NCI-H1092 (cell line): ENCODE measurements at places on chromosomes 12 and 14.

DNA sequence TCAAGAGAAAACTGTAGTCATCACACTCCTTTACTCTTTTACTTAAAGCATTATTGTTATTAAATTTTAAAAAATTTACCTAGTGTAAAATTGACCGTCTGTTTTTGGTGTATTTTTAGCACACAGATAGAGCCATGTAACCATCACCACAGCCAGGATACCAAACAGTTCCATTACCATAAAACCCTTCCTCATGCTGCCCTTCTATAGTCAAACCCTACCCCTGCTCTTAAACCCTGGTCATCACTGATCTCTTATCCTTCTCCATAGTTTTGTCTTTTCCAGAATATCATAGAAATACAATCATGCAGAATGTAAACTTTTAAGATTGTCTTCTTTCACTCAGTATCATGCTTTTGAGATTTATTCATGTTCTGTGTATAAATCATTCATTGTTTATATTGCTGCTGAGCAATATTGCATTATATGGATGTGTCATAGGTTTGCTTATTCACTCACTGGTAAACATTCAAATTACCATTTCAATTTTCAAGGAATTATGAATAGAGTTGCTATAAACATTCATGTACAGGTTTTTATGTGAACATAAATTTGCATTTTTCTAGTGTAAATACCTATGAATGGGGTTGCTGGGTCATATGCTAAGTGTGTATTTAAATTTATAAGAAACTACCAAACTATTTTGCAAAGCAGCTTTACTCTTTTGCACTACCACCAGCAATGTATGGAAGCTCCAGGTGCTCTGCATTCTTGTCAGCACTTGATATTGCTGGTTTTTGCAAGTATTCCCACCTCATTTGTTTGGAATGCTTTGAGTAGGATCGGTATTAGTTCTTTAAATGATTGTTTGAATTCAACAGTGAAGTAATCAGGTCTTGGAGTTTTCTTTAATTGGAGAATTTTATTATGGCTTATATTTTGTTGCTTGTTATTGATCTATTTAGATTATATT lies 125.5 kb downstream of the LMNTD1 start:
- no peak for DNase-seq

DNA sequence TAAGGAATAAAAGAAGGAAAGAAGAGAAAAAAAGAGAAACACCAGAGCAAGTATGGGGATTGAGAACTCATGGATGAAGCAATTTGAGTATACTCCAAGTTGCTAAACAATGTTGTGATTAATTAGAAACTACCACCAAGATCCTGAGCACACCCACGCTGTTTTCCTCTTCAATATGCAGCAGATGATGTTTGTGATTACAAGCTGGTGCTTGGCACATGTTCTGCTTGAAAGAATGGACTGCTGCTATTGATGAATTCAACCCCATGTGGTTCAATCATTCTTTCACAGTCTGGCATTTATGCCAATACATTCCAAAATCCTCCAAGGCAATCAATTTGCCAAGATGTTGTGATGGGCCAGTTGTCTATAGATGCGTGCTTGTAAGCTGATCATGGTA lies 146.8 kb downstream of the SLC2A13 start:
- DNase-seq, result no peak

DNA sequence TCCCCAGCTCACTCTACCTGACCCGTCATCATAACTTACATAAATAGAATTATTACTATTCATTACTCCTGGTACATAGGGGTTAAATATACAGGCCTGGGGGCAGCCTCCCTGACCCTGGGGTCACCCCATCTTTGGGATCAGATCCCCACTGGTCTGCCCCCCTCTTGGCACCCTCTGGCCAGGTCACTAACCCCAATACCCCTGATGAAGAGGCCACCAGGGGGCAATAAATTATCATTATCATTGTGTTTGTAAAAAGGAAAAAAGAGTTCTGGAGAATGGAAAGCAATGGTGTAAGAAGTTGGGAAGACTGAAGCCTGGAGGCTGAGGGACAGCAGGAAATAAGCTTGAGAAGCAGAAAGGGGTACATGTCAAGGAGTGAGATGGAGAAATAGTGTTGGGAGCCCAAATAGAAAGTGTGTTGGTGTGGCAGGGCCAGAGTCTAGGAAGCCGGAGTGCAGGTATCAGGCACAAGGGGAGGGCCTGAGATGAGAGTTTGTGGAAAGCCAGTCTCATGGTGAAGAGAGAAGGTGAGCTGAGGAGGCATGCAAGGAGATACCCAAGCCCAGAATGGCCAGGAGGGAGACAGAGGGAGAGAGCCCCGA lies 6.1 kb upstream of the AAAS start:
- no peak for DNase-seq

DNA sequence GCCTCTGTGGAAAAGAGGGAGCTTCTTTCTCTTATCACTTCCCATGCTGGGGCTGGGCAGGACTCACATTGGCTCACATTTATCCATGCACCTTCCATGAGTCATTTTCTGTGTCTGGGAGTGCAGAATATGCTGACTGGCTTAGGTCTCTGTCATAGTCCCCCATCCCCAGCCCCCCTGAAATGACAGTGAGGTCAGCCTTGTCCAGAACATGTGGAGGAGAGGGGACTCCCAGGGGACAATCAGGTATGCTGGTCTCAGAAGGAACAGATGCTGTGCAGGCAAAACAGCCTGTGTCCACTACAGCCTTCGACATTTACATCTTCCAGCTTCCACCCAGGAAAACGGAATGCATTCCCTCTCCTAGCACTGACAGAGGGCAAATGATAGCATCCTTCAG lies 35.0 kb downstream of the ADGRD1 start:
- DNase-seq, result no peak

DNA sequence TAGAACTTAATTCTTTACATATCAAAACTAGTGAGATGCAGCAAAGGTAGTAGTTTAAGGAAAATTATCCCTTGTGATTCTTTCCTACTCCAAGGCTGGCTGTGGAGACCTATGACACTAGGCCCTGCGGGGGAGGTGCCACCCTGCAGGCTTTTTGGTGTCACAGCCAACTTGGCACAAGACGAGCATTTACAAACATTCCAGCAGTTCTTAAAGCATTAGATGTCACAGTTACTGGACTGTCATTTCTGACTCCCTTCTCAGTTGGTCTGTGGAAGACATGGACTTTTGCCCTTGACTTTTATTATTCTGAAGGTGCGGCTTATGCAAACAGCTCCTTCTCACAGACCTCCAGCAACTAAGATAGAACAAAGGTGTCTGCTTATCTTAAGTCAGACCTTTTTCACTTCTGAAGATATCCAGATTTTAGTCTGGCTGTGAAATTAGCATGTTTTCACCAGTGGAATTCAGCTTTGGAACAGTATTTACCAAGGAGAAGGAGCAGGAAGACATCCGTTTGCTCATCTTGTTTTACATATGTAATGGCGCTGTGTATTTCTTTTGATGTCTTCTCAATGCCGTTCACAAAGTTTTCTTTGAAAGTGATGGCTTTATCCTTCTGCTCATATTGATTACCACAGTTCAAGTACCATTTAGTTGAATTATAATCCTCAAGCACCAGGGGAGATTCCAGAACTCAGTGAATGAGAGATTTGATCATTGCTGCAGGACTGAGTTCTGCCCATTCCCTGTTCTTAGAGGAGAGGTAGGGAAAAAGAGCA lies 17.9 kb downstream of the SRGAP1 start:
- DNase-seq, result no peak

GRCh38 chr14:75295491-75296345 lies 17.1 kb downstream of the FOS start:
- DNase-seq, result peak; percentile 29

DNA sequence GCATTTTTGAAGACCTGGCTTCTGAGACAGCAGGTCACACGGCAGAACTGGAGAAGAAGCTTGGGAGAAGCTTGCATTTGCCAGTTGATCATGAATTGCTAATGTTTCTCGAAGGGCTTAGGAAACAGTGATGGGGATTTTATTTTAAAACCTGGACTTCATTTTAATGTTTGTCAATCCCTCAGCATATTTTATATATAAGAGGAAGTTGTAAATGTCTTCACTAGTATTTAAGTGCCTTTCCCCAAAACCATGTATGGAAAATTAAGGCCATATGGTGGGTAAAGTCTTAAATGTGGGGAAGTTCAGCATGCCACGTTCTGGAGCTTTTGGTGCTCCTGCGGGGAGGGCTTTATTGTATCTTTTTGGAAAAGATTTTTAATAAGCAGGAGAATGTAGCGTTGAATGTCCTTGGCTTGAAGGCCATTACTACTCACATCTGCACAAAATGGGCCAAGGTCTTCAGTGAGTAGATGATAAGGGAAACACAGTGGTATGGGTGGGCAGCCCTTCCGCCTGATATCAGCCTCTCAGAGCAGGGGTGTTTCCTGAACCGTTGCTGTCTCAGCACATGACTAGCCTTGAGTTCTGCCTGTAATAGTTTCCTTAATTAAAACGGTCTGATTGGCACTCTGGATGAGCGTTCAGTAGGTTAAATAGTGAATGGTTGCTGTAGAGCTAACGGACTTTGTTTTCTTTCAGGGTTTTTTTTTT lies 511.4 kb downstream of the PCNX1 start:
- no peak for DNase-seq
